ENCODE measurements at places on chromosomes 4 and X.
A peak's percentile ranks its signal among the peaks of the same experiment; 100 is the strongest.

DNA sequence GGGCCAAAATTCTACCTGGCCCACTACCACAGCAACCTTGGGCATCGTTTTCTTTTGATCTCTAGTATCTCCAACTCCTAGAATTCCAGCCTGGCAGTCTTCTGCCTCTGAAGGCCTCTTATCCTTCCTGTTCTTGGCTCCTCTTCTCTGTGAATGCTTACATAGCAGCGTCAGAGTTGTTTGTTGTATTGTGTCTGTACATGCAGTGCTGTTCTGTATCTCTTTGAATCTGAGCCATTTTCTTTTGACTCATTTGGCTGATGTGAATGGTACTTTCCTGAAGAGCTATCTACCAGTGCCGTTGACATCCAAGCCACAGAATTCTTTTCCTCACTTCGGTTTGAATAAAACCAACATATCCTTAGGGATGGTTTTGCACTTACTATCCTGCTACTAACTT, 79.2 kb downstream of the TMEM164 start:
- DNase-seq: no peak

GRCh38 chr4:145828802-145829485, 109.7 kb downstream of the ZNF827 start:
- no peak for DNase-seq

DNA sequence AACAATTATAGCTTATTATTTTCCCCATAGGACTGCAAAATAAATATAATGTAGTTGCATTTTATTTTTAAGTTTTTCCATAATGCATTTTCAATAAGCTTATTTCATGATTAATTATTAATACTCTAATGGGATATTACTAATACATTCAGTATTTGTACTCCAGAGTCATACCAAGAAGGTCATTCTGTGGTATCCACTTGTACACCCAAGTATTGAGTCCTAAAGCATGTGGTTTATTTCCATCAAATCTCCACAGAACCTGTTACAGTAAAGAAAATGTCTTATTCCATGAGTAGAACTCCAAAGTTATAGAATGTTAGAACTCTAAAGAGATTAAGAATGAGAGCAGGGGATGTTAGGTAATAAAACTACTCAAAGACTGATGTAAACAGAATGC, 30.6 kb downstream of the UGT2A3 start:
- no peak for DNase-seq

- no peak for DNase-seq
Observed at GRCh38 chr4:12471193-12471592, 1012.9 kb downstream of the RAB28 start.

- no peak for DNase-seq
Observed at GRCh38 chr4:73520821-73521220, 39.3 kb downstream of the AFM start.

- DNase-seq: no peak
Observed at GRCh38 chrX:28391528-28391927, 195.7 kb upstream of the IL1RAPL1 start.

GRCh38 chrX:10756441-10756840, 136.1 kb upstream of the MID1 start:
- DNase-seq: no peak

DNA sequence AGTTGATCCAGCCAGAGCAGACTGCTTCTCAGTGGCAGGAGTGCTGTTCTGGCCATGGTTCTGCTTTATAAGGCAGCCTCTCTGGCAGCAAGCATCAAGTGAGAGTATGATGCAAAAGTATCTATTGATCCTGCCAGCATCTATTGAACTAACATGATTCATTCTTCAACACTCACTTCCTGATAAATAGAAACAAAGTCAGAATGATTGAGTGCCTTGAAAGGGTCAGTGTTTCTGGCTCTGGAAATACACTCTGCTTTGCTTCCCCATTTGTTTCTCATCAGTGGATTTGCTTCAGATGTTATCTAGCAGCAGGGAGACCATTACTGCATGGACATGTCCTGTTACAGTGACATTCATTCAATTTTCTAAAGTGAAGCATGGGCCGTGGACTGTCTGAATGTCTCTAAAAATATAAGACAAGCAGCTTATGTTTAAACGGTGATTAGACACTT, 66.2 kb upstream of the FRAS1 start:
- DNase-seq: no peak

- DNase-seq: no peak
Observed at GRCh38 chr4:170652571-170652970, 562.8 kb upstream of the AADAT start.

DNA sequence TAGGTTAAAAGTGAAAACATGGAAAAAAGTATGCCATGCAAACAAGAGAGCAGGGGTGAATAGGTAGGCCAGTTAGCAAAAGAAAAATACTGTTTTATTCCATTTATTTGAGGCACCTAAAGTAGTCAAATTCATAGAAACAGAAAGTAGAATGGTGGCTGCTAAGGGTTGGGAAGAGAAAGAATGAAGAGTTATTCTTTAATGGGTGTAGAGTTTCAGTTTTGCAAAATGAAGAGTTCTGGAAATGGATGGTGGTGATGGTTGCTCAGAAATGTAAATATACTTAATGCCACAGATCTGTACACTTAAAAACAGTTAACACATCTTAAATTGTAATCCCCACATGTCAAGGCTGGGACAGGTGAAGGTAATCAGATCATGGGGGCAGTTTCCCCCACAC, 29.7 kb downstream of the PARM1 start:
- DNase-seq: no peak

DNA sequence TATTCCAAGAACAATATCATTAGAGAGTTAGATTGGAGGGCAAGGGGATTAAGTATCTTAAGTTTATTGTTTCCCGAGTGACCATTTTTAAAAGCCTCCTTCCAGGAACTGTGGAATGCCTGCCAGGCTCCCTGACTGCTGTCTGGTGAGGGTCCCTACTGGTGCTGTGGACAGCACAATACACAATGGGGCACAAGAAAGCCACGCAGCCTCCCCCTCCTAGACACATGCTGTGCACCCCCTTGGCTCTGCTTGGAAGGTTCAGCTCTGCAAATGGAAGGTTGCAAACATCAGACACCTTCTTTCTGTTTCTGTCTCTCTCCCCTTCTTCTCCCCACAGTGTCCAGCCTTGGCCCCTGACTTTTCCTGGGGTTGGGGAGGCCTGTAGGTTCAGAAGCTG, 153.2 kb downstream of the SHROOM3 start:
- no peak for DNase-seq

DNA sequence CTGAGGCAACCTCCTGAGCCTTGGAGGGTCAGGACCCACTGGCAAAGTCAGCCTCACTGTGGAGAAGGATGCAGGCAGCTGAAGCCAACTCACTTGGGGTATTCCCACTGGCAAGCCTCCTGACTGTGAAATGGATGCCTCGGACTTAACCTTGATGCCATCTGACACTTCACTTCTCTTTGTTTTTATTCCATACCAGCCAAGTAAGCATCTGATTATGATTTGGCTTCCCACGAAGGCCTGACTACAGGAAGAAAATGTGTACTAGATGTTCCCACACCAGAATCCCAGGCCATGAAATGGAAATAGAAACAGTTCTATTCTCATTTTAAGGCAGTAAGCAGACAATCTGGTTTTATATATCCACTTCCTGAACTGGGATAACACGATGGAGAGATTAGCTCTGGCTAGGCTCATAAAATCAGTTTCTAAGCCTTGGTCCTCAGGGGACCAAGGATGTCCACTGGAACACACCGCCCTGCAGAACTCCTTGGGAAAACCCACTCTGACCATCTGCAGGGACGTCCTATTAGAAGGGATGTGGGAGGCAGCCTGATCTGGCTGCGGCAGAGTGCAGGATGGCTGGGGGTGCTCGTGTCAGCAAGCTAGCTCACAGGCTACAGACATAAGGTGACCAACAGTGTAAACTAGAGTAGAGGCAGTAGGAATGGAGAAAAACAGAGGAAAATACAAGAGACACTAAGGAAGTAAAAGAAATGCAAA, 89.3 kb downstream of the TSPAN5 start:
- no peak for DNase-seq

DNA sequence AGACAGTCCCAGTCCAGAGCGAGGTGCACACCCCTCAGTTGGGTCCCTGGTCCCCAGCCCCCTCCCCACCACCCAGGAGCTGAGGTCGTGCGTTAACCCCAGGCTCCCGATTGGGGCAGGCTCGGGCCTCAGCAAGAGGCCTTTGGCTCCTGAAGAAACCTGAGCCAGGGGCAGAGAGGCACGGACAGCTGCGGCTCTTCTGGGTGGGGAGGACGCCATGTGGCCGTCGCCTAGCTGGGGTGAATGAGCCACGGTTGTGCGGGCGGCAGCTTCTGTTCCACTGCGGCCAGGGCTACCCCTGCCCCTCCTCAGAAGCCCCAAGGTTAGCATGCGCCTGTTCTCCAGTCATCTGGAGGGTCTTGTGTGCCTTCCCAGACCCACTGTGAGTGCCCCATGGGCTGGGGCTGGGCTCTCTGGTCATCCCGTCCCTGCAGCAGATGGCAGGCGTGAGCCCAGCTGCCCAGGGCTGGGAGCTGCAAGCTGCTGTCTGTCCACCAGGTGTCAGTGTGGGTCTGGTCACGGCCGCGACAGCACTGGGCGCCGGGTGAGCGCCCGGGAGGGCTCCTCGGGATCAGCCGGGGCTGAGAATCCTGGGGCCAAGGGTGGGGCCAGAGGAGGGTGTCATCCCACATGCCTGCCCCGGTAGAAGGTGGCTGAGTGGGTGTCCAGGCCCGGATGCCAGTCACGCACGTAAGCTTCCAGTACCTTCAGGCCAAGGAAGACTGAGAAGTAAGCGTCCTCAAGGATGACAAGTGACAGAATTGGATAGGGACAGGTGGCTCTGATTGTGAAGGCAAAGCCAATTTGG, 21.9 kb downstream of the ATP2B3 start:
- peak; percentile 65 for DNase-seq

DNA sequence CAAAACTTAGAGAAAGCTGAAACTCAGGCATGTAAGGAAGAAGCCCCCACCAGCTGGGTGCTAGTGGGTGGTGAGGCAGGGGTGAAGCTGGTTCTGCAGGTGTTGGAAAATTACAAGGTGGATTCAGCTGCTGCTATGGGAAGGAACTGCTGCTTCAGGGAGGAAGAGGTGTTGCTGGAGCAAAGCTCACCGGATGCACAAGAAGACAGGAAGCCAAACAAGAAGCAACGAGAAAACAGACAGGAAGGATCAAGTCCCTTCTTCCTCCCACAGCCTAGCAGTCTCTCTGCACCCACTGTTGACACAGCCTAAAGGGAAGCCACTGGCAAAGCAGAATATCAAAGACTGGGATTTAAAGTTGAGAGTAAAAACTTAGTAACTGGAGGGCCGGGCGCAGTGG, 100.2 kb upstream of the JADE1 start:
- no peak for DNase-seq

- peak; percentile 35 for DNase-seq
Observed at GRCh38 chr4:122764821-122765215, 32.3 kb downstream of the BBS12 start.

- DNase-seq: peak; percentile 21
Observed at GRCh38 chrX:139554376-139554775, 23.8 kb downstream of the F9 start.

GRCh38 chrX:132118358-132118757, 9.5 kb downstream of the FRMD7 start:
- DNase-seq: no peak

DNA sequence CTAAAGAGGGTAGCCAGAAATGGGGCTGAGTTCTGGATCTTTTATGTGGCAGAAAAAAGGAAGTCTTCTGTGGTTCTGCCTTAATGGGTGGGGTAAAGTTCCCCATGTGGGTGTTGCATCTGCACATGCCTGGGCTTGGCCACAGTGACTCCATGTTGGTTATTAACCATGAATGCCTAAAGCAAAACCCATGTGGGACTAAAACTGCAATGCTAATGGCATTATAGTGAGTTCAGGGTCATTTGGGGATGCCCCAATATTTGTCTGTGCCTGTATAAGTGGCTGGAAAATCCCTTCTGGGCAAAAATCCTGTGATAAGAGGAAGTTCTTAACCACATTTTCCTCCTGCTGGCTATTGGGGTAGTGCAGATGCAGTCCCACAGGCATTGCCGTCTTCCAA, 857.4 kb downstream of the FAT4 start:
- DNase-seq: no peak

GRCh38 chr4:7050481-7051143, 7.4 kb downstream of the TADA2B start:
- DNase-seq: no peak

- no peak for DNase-seq
Observed at GRCh38 chr4:128653527-128654444, 155.7 kb upstream of the JADE1 start.

GRCh38 chr4:2186133-2186864, 55.6 kb downstream of the HAUS3 start:
- no peak for DNase-seq

DNA sequence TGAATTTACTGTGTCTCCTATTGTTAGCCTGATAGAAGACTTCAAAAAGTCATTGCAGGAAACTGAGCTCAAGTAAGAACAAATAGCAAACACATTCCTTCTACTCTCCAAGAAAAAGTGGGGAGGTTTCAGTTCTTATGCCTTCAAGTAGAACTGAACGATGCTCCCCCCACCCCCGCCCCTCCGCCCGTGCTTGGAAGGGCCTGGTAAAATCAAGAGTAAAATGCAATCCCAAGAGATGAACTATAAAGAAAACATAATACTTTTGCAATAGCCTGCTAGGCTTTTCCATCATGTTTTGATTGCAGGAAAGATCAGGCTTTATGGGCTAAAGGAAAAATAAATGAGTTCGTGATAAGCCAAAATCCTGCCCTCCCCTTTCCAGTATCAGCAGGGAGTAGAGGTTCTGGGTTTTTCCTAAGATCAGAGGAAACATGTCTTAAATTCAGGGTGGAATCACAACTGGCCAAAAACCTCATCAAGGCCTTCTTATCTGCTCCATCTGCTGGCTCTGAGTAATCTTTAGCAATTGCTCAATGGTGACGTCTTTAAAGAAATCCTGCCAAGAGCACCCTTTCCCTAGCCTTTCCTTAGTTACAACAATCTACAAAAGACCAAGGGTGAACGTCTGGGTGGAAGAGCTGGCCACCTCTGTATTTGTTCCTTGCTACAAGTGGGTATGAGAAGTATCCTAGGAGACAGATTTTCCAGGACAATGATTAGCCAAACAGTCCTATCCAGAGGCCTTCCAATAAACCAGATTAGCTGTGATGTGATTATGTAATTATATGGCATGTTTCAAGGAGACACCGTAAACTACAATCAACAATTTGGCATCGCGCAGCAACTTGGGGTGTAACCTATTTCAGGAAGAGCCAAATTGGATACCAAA, 66.3 kb upstream of the FAM9C start:
- peak; percentile 48 for DNase-seq

DNA sequence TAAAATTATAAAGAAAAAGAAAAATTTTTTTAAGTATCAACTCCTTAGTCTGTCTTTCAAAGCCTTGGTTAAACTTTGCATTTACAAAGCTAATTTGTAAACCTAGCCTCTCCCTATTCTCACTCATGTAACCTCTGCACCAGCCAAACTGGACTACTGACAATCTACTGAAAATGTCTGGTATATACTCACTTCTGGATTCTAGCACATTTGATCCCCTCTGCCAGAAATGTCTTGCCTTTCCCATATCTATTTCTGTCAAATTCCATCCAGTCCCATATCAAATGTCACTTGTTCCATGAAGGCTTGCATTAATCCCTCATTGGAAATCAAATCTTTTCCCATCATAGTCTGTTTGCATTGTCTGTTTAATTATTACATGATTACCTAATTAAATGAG, 105.8 kb upstream of the KLHL13 start:
- DNase-seq: no peak

All from inflammatory macrophage (primary cell).